HFFc6 (cell line): ENCODE measurements at places on chromosomes 3 and 15. TPM values are rescaled to one million over a fixed set of nuclear protein-coding genes. Genes with fewer than 3 reads are reported as not detected.

The NPAP1 gene
- total RNA-seq, result not detected in 2 replicates

- peak; percentile 61 for DNase-seq
Observed at GRCh38 chr15:48774484-48774883, 36.4 kb downstream of the CEP152 start.

- no peak for DNase-seq
Observed at GRCh38 chr15:29124581-29125381, 144.8 kb downstream of the NSMCE3 start.

The DISP2 gene
- total RNA-seq, result 0.05 to 0.63 TPM (median 0.25 TPM) in 3 replicates

The SYNM gene
- total RNA-seq, result 4.6 to 7.3 TPM (median 4.9 TPM) in 3 replicates

The CNTN3 gene
- total RNA-seq, result 9.8 to 14.6 TPM (median 10.0 TPM) in 3 replicates

- no peak for DNase-seq
Observed at GRCh38 chr3:191301782-191302411, 27.3 kb upstream of the CCDC50 start.

The ZKSCAN7 gene
- total RNA-seq, result 0.37 to 1.2 TPM (median 0.59 TPM) in 3 replicates

The IFT57 gene
- total RNA-seq, result 59.2 to 63.9 TPM (median 60.9 TPM) in 3 replicates

The DOCK3 gene
- 0.14 to 0.18 TPM (median 0.15 TPM) in 3 replicates for total RNA-seq

The KCNMB2 gene
- total RNA-seq, result not detected in 2 replicates

DNA sequence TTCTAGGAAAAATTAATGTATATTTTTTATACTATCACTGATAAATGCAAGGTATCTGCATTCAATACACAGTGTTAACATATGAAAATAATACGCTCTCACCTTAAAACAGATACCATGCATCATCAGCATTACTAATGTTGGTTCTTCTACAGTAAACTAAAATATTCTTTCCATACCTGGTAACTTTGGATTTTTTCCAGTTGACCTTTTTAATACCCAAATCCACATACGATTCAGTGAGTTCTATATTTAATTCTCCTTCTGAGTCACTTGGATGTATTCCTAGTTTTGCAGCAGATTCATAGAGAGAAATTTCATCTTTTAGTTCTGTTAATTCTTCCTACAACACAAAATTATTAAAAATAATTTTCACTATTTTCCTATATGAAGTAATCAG, 29.9 kb downstream of the CEP152 start:
- no peak for DNase-seq

The SMAD6 gene
- total RNA-seq, result 10.1 to 16.5 TPM (median 11.1 TPM) in 3 replicates

DNA sequence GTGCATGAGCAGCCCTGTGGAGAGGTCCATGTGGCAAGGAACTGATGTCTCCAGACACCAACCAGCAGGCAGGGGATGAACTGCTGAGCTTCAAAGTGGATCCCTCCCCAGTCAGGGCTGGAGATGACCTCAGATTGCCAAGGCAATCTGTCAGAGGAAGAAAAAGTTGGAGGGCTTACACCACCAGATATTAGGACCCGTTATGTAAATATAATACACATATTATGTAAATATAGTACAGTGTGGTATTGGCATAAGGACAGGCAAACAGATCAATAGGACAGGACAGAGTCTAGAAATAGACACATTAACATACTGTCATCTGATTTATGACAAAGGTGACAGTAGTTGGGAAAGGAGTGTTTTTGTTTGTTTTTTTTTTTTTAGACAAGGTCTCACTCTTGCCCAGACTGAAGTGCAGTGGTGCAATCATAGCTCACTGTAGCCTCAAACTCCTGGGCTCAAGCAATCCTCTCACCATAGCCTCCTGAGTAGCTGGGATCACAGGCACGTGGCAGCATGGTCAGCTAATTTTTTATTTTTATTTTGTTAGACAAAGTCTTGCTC, 18.0 kb upstream of the RAB7A start:
- DNase-seq, result no peak

DNA sequence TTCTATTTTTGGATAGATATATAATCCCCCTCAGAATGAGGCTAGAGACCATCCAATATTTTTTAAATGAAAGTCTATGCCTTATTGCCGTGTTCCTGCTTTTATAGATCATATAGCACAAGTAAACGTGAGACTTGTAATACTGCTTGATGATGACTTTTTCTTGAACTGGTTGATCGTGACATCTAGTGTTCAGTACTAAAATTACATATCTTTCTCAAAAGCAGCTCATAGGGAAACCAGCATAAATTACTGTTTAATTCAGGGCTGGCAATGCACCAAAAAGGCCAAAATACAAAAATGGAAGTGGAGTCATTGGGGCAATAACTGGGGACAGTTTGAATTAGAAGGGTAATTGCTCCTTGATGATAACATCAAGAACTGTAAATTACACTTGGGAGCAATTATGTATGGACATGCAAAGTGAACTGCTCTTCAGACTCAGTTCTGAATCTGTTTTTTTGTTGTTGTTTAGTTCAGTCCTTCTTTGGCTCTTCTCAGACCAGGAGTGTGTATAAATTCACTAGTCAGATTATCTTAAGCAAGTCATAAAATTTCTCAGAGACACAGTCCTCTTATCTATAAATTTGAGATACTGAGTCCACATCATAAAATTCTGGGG, 325.3 kb downstream of the THSD4 start:
- DNase-seq, result peak; percentile 70

The TMEM207 gene
- total RNA-seq, result not detected in 2 replicates

The COL6A5 gene
- not detected in 3 replicates for total RNA-seq

DNA sequence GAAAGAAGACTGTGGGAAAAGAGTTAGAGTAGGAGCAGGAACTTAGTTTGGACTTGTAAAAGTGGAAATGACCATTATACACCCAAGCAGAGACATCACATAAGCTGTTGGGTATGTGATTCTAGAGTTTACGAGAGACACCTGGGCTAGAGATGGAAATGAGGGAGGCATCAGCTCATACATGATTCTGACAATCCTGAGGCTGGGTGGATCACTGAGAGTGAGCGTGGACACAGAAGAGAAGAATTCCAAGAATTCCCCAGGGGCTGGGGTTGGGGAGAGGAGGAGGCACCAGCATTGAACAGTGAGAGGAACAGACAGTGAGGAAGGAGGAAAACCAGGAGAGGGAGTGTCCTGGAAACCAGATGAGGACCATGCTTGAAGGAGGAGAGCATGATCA, 113.5 kb downstream of the KCNAB1 start:
- DNase-seq, result no peak

GRCh38 chr15:25862472-25863110, 536 bp downstream of the ATP10A start:
- no peak for DNase-seq

The EPHA3 gene
- 0.05 and 0.11 TPM in 2 replicates for total RNA-seq

- DNase-seq, result no peak
Observed at GRCh38 chr3:178586076-178586475, 49.8 kb downstream of the KCNMB2 start.

DNA sequence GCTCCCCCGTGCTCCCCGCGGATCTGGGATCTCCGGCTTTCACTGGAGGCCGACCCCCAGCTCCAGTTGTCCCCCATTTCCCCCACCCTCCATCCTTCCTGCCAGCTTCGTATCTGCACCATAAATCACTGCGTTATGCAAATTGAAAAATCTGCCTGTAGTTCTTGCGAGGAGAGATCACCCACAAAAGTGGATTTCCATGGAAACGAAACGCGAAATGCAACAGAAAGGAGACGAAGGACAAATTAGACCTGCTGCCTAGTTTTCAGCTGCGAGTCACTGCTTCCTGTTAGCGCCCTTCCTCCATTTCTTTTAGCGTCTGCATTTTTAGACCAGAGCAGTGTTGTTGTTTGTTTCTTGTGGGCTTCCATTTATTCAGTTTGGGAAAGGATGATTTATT, 127.1 kb upstream of the ATP10A start:
- DNase-seq, result no peak

- peak; percentile 62 for DNase-seq
Observed at GRCh38 chr15:98866511-98866910, 141.1 kb downstream of the PGPEP1L start.

The SYNPR gene
- not detected in 3 replicates for total RNA-seq

- DNase-seq, result no peak
Observed at GRCh38 chr3:190486533-190486864, 27.4 kb upstream of the IL1RAP start.

The DNAH1 gene
- total RNA-seq, result 1.8 to 2.4 TPM (median 2.2 TPM) in 3 replicates

DNA sequence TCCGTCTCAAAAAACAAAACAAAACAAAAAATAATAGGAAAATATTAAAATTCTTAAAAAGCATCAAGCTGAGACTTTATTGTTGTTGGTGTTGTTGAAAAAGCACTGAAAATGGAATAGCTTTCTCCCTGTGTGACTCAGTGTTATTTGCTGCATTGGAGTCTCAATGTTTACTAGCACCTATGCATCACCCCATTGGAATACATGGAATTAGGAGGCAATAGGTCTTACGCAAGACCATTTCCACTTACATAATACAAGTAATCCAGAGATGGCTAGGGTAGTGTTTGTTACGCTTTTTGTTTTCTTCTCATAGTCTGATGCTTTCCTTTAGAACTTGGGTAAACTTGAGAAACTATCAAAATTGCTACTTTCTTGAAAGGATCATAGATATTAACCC, 15.2 kb downstream of the GXYLT2 start:
- peak; percentile 85 for DNase-seq

GRCh38 chr3:11346416-11346815, 74.2 kb downstream of the ATG7 start:
- DNase-seq, result peak; percentile 52

DNA sequence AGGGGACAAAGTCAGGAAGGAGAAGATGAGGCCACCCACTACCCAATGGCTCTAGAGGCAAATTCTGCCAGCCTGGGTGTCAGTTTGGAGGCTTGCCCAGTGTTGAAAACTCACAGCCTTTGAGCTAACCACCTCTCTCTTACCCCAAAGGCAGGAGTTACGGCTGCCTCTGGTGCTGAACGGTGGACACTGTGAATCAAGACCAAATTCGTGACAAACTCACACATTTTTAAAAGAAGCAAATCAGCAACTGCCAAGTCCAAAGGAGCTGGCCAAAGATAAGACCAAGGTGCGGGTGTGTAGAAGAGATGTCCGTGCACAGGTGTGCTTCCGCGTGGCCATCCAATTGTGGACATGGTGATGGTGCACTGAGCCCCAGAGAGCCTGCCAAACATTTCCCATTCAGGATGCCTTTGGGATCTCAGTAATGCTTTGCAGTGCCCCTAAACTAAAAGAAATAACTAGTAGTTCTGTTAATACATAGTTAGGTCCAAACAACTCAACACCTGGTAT, 74.6 kb downstream of the FAM174B start:
- DNase-seq, result no peak

DNA sequence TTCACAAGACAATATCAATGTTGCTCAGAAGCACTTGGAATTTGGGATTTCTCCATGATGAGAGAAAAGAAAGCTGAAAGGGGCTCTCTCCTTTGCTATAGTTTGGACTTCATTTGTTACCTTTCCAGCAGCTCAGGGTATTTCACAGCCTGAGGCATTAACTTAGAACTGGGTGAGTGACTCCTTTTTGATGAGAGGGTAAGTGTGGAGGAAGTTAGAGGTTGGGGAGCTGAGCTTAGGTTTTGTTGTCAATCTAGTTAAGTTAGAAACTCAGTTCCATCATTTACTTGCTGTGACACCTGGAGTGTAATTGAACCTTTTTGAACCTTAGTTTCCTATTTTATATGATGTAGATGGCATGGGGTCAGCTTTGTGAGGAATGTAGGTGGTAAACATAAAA, 359.1 kb downstream of the PDCD6IP start:
- DNase-seq, result no peak

The SLC28A2 gene
- total RNA-seq, result not detected in 3 replicates

DNA sequence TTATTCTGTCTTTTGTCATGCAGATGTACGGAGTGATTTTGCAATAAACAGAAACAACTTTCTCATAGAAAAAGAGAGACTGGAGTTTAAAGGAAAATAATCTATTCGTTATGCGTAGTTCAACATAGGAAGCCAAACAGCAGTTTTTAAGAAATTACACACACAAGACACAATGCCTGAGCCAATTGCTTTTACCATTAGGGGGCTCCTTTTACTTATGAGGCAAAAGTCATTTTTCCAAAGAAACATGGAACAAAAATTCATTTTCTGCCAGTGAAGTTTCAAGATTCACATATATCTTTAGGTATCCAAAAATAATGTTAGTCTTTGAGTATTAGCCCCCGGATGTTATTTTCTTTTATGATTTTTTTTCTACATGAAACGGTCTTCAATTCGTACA, 10.7 kb downstream of the CNTN6 start:
- DNase-seq, result no peak

DNA sequence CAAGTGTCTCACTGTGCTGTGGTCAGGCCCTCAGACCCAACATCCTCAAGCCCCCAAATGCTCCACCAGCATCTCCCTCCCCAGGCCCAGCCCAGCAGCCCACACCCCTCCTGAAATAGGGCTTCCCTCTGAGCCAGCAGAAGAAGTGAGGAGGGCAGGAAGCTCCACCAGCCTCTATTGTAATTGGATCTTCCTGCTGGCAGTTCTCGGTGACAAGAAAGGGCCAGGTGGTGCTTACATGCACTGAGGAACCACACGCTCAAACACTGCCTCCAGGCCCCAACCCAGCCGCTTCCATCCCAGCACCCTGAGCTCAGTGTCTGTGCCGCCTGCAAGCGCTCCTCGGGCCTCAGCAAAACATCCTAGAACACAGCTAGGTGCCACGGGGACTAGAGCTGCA, 96.7 kb downstream of the ATP10A start:
- DNase-seq, result no peak

DNA sequence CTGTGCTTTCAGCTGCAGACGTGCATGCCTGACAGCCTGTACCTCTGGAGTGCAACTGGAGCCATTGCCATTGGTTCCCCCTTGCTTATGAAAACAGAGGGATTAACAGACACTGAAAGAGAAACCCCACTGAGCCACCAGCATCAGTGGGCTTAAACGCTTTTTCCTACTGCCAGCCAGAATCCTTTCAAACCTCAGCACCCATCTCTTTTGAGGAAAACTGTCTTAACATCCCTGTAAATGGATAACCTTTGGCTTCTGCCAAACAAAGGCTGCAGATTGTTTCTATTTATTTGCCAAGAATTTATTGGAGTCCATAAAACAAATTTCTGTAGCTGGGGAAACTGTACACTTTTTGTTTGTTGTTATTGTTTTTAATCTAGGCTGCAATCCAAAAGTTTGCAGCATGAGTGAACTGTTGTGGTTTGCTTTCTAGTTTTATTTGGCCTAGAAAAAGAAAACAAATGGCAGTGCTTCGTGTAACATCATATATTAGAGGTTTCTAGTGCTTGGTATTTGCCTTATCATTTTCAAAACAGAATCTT, 369.2 kb upstream of the IL12A start:
- peak; percentile 78 for DNase-seq

The SPCS1 gene
- 183 to 226 TPM (median 220 TPM) in 3 replicates for total RNA-seq

DNA sequence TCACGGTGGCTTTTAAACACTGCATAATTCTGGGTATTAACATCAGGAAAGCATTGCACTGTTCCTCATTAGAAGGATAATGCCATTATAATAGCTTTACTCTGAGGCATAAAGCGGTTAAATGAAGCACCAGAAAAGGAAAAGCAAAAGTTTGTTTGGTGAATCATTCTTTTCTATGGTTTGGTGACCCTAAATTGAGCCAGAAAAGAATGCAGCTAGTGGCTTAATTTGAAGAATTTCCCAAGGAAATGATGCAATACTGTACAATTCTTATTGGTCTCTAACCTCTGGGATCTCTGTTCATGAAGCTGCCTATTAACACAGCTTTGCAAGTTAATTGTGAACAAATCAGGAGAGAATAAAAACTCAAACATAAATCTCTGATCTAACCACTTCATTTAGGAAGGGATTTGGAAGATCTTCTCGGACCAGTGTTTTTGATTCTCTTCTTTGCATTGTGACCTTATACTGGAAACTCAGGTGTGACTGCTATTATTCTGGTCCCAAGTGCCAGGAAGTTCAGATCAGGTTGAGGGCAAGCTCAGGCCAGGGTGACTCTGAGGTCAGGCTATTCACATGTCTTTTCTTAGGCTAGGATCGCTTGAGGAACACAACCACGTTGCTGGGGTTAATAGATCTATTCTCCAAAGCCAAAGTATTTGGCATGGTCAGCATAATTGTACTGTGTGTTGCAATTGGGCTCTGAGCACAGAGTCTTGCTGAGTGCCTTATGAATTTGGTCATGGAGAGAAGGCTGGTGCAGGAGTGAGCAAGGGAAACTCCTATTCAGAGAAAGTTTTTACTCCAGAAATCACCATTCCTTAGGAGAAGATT, 11.3 kb upstream of the DLG1 start:
- DNase-seq, result peak; percentile 92
